Muscle of back (tissue), 13 donors: ENCODE measurements at places on chromosomes 5 and 9. TPM values are rescaled to one million over a fixed set of nuclear protein-coding genes. Genes with fewer than 3 reads are reported as not detected.

DNA sequence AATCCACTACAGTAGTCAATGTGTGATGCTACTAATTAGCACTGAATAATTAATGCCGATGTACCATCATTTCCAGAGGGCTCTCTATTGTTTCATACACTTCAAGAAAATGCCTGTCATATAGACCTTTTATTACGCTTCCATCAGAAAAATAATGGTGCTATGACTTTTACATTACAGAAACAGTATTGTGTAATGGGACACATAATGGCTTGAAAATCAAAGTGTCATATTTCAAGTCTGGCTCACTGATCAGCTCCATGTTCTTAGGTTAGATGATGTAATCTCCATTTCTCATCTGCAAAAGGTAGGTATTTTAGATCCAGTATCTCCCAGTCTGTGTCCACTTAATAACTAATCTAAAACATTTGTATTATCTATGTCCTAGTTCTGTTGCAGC lies 990.6 kb upstream of the TYRP1 start:
- no peak for DNase-seq

GRCh38 chr5:39138892-39139291 lies 64.7 kb upstream of the RICTOR start:
- DNase-seq = no peak

DNA sequence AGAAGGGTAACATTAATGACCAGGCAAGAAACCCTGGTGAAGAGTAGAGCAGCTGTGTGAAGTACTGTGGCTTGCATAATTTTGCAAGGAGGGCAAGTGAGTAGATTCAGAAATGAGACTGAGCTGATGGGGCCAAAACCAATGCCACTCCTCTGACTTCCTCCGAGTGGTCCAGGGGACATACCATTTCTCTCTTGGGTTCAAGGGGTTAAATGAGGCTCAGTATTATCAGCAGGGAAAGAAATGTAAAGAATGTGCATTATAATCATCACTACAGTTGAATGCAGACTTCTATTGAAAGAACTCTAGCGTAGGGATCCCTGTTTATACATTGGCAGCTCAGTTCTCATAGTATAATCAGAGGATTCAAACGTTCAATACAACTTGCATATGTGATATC lies 9.9 kb downstream of the POLR3G start:
- DNase-seq = no peak

The PSAT1 gene
- 36.9 TPM for polyA plus RNA-seq

DNA sequence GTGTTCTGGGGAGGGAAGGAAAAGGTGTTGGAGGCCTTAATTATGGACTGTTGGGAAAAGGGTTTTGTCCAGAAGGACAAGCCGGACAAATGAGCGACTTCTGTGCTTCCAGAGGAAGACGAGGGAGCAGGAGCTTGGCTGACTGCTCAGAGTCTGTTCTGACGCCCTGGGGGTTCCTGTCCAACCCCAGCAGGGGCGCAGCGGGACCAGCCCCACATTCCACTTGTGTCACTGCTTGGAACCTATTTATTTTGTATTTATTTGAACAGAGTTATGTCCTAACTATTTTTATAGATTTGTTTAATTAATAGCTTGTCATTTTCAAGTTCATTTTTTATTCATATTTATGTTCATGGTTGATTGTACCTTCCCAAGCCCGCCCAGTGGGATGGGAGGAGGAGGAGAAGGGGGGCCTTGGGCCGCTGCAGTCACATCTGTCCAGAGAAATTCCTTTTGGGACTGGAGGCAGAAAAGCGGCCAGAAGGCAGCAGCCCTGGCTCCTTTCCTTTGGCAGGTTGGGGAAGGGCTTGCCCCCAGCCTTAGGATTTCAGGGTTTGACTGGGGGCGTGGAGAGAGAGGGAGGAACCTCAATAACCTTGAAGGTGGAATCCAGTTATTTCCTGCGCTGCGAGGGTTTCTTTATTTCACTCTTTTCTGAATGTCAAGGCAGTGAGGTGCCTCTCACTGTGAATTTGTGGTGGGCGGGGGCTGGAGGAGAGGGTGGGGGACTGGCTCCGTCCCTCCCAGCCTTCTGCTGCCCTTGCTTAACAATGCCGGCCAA lies 19.1 kb downstream of the PTGES2 start:
- no peak for DNase-seq

The SHOC1 gene
- polyA plus RNA-seq = not detected

DNA sequence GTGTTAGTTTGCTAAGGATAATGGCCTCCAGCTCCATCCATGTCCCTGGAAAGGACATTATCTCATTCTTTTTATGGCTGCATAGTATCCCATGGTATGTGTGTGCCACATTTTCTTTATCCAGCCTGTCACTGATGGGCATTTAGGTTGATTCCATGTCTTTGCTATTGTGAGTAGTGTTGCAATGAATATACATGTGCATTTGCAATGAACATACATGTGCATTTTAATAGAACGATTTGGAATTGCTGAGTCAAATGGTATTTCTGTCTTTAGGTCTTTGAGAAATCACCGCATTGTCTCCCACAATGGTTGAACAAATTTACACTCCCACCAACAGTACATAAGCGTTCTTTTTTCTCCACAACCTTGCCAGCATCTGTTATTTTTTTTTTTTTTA lies 37.7 kb downstream of the DRD1 start:
- no peak for DNase-seq

DNA sequence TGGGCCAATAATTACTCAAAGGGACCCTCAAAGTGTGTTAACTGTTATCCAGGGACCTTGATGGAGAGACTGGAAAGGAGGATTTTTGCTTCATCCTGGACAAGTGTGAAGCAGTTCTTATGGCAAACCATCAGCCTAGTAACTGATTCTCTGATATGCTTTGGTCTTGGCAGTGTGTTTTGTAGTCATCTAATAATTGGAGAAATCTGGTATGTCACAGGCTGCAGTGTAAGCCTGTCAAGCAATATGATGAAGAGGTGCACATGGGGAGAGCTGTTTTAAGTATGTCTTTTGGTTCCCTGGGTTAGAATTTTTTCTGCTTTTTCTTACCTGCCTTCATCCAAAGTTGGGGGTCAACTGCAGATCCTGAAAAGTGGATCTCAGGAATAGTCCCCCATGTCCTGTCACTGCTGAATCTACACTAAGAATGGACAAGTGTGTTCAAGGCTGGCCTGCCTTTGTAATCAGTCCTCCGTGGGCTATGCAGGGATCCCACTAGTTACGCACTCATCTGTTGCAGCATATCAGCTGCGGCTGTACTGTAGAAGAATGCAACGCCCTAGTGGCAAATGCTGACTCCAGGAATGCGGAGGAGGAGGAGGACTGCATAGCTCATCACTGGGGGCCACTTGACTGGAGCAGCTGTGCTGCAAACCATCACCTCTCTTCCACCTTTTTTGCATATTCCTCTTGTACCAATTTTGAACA lies 1.9 kb downstream of the SPTAN1 start:
- DNase-seq = peak; percentile 54

The C5orf58 gene
- 0.58 TPM for polyA plus RNA-seq

DNA sequence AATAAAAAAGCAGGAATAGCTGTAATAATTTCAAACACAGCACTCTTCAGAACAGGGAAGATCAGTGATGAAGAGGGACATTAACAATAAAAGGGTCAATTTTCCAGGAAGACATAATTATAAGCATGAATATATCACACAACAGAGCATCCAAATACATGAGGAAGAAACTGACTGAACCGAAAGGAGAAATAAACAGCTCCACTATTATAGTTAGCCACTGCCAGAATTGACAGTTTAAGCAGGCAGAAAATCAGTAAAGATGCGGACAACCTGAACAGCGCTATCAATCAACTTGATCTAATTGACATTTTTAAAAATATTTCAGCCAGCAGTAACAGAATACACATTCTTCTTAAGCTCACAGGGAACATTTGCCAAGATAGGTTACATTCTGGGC lies 89.1 kb downstream of the MED10 start:
- DNase-seq = no peak

The SYK gene
- polyA plus RNA-seq = 2.9 TPM

- DNase-seq = no peak
Measured at GRCh38 chr9:132003319-132003704, 76.4 kb downstream of the MED27 start.

The GEMIN5 gene
- polyA plus RNA-seq = 16.7 TPM

- DNase-seq = no peak
Measured at GRCh38 chr9:82168585-82168984, 180.0 kb downstream of the SPATA31D1 start.

- no peak for DNase-seq
Measured at GRCh38 chr5:65699338-65699737, 22.6 kb downstream of the SGTB start.

GRCh38 chr5:59116231-59116865 lies 533.5 kb downstream of the RAB3C start:
- DNase-seq = peak; percentile 33

DNA sequence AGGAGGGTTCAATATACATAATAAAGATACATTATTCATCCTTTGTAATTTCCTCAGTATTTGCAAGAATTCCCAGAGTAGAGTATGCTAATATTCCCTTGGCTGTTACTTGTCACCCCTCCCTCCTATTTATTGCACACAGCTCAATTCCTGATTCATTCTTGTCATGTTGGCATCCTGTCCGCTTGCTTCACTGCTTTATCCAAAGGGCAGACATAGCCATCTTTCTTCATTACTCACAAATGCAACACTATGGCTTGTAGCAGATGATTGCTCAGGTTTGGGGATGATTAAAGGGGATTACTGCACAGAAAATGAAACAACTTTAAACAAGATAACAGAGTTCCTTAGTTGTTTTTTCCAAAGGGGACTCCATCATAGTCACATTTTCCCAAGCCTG lies 1.2 kb upstream of the IL33 start:
- no peak for DNase-seq

The UGT3A1 gene
- 22.0 TPM for polyA plus RNA-seq
